Stimulated activated CD4-positive, alpha-beta T cell treated with anti-CD3 and anti-CD28 coated beads, TNF-alpha, amount 100 ng/mL, for 4 hours (primary cell): ENCODE measurements at places on chromosomes 6 and 20.

DNA sequence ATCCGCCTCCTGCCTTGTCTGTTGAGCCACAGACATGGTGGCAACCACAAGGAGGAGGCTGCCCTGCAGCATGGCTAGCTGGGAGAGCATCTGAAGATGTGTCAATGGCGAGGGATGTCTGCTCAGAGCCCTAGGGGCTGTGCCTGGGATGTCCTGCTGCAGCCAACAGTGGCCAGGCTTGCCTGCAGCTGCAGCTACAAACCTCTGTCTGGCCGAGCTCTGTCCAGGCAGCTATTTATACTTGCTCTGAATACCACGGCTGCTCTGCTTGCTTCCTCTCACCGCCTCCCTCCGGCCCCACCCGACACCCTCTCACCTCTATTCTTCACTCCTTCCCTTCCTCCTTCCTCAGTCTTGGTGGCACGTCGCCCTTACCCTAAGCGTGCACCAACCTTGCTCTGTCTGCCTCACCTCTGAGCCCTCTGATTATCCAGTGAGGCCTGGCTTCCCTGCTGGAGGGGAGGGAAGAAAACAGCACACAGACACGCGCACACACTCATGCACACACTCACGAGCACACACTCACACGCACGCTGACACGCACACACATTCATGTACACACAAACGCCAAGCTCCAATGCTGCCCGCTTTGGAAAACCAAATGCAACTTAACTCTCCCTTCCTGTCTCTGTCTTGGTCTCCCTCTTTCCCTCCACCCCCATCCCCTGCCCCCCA lies at the start of gene ANGPT4:
ANGPT4 (minus strand) TSS at position 210 of the 675 bp plus-strand sequence; CDS start at position 90, 120 bp downstream.
- no peak for DNase-seq

DNA sequence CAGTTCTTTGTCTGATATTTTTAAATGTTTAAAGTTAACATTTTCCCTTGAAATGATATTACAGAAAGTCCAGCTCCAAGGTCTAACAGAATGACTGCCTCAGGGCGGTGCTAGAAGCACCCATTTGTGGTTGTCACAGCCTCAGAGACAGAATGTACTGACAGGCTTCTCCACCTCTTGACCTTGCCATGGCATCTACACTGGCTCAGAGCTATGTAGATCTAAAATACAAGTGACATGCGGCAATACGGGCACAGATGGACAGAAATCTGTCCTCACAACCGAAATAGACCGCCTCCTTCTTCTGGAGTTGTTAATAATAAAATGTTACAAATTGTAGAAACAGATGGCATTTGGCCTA lies 167.2 kb upstream of the THEMIS start:
- DNase-seq: no peak

- DNase-seq: no peak
Observed at GRCh38 chr6:53369876-53370515, 21.2 kb upstream of the ELOVL5 start.

DNA sequence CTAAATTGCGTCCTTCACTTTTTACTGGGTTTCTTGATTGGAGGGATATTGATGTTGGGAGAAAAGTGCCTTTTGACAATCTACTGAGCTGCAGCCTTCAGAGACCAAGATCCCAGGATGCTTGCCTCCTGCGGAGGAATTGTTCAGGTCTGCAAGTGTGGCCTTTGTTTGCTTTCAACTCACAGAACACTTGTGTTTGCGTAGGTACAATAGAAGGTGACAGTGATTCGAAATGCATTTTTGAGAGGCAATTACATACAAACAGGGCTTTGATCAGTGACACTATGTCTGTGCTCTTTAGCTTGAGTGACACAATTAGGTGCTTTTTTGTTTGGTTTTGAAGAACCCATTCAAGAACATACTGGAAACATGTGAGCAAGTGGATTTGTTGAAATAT lies 600.6 kb downstream of the QKI start:
- no peak for DNase-seq

GRCh38 chr6:125231133-125231532 lies 70.6 kb downstream of the HDDC2 start:
- DNase-seq: no peak

GRCh38 chr6:45420909-45421708 lies 43.4 kb upstream of the SUPT3H start:
- no peak for DNase-seq

DNA sequence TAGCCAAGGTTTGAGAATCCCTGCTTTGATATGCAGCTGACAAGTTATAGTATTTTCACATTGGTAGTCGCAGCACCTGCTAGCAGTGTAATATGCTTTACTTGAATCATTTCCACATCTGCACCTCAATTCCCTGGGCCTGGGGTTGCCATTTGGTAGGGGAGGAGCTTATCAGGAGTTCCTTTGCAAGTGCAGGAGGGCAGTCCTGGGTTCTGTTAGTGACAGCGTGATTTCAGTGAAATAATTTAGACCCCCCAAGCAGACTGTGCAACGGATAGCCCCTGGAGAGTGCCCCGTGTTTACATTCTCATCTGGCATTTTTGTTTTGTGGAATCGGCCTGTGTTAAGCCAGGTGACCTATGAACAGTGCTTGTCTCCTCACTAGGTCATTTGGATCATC lies 6.0 kb downstream of the RAB5IF start:
- DNase-seq: no peak

DNA sequence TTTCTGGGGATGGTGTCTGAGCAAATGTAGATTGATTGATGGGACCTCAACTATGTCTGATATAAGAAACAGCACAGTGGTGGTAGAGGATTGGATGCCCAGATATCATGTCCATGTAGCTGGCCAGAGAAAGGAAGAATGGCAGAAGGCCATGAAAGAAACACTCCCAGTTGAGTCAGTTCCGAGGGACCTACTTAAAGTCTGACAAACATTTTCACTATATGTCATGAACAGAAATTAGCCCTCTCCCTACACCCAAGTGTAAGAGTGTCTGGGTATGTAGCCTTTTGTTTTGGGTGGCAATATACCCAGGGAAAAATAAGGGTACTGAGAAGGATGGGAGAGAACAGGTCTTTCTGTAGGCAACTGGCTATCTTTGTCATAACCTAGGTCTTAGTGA lies 434.2 kb downstream of the BCKDHB start:
- no peak for DNase-seq

GRCh38 chr6:30881392-30882203 lies 2.7 kb upstream of the DDR1 start:
- no peak for DNase-seq

DNA sequence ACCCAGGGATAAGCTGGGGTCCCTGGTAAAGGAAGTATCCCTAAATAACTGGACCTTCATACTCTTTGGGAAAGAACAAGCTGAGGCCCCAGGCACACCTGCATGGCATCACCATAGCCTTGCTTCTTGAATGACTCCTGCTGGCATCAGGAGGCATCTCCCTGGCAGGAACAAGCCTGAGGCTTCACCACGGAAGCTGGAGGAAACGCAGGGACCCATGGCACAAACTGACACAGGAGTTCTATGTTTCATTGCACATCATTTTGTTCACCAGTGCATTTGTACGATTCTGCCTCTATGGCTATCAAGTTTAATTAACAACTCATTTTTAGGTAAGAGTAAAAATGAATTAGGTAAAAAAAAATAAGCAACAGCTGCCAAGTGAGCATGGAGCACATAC lies 619 bp upstream of the PDE7B start:
- DNase-seq: no peak

GRCh38 chr6:126657561-126658175 lies 317.8 kb downstream of the CENPW start:
- no peak for DNase-seq

DNA sequence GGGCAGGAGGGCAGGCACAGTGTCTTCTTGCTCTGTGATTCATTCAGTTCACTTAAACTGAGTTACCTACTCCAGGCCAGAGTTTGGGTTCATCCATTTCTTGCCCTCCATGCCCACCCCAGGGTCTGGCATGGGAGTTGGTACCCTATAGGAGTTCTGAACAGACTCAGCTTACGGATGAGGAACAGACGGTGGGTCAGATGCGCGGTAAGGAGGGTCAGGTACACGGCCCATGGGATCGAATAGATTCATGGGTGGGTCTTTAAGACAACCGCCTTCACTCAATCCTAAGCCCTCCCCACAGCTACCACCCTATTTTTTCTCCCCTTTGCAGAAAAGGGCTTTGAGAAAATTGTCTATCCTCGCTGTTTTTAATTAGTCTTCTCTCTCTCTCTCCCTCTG lies 13.1 kb upstream of the TRIB3 start:
- no peak for DNase-seq

GRCh38 chr6:40569162-40569910 lies 17.8 kb downstream of the LRFN2 start:
- DNase-seq: no peak

- DNase-seq: no peak
Observed at GRCh38 chr6:75481394-75481793, 12.2 kb downstream of the FILIP1 start.

DNA sequence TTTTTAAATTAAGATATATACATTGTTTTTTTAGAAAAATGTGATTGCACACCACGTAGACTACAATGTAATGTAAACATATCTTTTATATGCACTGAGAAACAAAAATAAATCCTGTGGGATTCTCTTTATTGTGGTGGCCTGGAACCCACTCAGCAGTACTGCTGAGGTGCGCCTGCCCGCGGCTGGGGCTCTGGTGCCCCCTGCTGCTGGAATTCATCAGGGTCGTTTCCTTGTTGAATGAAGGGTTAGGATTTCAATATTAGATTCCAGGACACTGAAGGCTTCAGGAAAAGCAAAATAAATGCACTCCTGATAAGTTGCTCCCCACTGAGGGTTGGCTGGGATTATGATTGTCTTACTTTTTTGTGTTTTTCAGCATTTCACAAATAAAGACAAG lies 175.8 kb upstream of the GGTLC1 start:
- DNase-seq: no peak

- peak; percentile 23 for DNase-seq
Observed at GRCh38 chr6:157184202-157185015, 138.9 kb downstream of the TMEM242 start.

DNA sequence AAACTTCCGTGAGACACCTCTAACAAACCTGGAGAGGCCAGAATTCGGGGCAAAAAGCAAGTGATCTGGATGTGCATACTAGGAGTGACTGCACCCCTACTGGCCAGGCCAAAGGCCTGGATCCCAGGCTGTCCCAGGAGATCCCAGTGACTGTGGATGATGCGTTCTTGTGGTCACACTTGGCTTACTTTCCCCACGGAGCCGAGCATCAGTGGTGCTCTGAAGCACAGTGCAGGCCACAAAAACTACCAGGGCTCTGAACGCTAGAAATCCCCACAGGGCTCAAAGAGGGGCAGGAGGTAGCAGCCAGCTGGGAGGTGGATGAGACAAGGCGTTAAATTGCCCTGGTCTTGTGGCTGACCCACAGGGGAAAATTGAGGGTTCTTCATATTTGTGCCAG lies 7.1 kb downstream of the TRIM26 start:
- no peak for DNase-seq

DNA sequence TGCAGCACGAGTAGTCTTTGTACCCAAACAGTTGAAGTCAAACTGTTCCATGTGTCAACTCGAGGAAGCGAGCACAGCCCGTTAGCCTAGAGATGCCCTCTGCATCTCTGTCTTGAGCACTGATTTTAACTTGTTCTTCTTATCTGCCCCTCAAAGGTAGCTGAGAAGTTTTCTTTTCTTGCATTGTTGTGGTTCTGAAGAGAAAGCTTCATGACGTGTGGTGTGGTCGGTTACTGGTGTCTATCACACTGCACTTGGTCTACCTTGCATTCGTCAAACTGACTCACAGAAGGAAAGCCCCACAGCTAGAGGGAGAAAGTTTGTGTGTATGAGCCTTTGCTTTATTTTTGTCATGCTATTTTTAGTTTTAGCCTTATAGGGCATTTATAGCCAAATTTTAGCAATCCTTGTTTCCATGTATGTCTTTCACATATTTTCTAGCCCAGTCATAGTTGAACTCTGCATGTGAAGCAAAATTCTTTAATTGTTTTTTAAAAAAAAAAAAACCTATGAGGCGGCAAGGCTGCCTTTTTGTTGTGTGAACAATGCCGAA lies 115.1 kb downstream of the JAG1 start:
- no peak for DNase-seq

- no peak for DNase-seq
Observed at GRCh38 chr6:146300521-146300920, 243.1 kb upstream of the RAB32 start.
